Esophagus muscularis mucosa (tissue), 4 donors: ENCODE measurements at places on chromosomes 1 and 21. TPM values are rescaled to one million over a fixed set of nuclear protein-coding genes. Genes with fewer than 3 reads are reported as not detected.

DNA sequence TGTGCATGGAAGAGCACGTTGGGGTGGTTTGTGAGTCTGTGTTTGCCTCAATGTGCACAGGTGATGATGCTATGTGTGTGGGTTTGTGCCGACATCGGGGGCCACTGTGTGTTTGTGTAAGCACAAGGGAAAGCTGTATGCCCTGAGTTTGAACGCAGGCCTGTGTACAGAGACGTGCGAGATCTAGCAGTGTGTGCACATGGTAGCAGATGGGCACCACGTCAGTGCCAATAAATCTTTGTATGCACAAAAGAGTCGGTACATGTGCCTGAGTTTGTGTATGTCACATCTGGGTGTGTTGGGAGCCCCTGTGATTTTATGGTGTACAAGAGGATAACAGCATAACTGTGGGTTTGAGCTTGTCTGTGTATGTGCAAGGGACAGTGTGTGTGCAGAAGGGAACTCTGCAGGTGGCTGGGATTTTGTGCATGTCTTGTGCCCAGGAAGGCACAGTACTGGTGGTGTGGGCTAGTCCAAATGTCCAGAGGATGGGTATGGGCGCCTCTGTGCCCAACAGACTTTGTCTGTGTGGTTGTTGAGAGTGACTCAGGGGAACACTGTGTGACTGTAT lies 32.0 kb upstream of the WASF2 start:
- peaks cover 83% of the 10 kb centered on the region for H3K4me1 ChIP-seq
- no peaks in the 10 kb centered on the region for H3K27me3 ChIP-seq
- peak overlapping the region; percentile 22 for H3K4me3 ChIP-seq
- DNase-seq = no peak

The IL19 gene
- total RNA-seq = not detected

- H3K4me3 ChIP-seq = no peak overlapping the region
- H3K36me3 ChIP-seq = no peaks in the 10 kb centered on the region
- no peaks in the 10 kb centered on the region for H3K27me3 ChIP-seq
- DNase-seq = peak; percentile 82
- no peaks in the 10 kb centered on the region for H3K4me1 ChIP-seq
- no peak overlapping the region for H3K27ac ChIP-seq
Measured at GRCh38 chr1:205381305-205381704, 24.6 kb upstream of the KLHDC8A start.

DNA sequence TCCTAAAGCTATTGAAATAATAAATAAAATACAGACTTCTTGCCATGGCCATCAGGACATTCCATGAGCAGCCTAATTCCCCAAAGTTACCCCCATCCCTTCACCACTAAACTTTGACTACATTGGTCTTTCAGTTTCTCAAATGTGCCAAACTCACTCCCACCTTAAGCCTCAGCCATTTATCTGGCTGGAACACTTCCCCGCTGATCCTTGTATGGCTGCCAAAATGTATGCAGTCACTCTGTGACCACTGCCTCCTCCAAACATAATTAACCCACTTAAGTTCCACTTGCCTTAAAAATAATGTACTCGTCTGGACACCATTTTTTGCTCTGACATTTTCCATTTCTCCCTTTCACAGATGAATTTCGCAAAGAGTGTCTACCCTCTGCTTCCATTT lies 407.4 kb downstream of the NTNG1 start:
- H3K27me3 ChIP-seq = no peaks in the 10 kb centered on the region
- H3K4me1 ChIP-seq = no peaks in the 10 kb centered on the region
- H3K27ac ChIP-seq = no peak overlapping the region
- H3K4me3 ChIP-seq = no peak overlapping the region
- no peak for DNase-seq
- H3K36me3 ChIP-seq = no peaks in the 10 kb centered on the region

- H3K27me3 ChIP-seq = no peaks in the 10 kb centered on the region
- H3K4me3 ChIP-seq = peak overlapping the region; percentile 96
- peak overlapping the region; percentile 95 for H3K27ac ChIP-seq
- H3K4me1 ChIP-seq = peaks cover 42% of the 10 kb centered on the region
Measured at GRCh38 chr21:46634427-46634826, 1.0 kb upstream of the PRMT2 start.
